Naive B cell (primary cell): ENCODE measurements at places on chromosomes 13 and 19.
A peak's percentile ranks its signal among the peaks of the same experiment; 100 is the strongest.

- H3K4me1 ChIP-seq, result peaks cover 30% of the 10 kb centered on the region
- DNase-seq, result no peak
- H3K27me3 ChIP-seq, result peaks cover 5% of the 10 kb centered on the region
- no peaks in the 10 kb centered on the region for H3K36me3 ChIP-seq
- peak overlapping the region; percentile 88 for H3K4me3 ChIP-seq
Observed at GRCh38 chr19:14165990-14166830, 29.8 kb upstream of the ASF1B start.

DNA sequence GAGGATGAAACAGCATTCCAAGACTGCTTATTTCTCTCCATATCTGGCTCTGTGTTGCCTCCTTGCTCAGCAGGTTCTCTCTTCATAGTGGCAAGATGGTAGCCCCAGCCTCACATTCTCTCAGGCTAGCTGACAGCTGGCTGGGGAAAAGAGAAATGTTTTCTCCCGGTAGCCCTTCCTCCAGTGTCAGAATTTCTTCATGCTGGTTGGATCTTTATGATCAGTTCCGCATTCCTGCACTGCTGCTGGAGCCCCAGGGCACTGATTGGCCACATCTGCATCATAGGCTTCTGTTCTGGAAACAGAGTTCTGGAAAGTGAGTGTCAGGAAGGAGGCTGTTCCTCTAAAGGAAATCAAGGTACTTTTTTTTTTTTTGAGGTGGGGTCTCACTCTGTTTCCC, 24.6 kb downstream of the POP4 start:
- H3K27ac ChIP-seq, result no peak overlapping the region
- H3K36me3 ChIP-seq, result no peaks in the 10 kb centered on the region

DNA sequence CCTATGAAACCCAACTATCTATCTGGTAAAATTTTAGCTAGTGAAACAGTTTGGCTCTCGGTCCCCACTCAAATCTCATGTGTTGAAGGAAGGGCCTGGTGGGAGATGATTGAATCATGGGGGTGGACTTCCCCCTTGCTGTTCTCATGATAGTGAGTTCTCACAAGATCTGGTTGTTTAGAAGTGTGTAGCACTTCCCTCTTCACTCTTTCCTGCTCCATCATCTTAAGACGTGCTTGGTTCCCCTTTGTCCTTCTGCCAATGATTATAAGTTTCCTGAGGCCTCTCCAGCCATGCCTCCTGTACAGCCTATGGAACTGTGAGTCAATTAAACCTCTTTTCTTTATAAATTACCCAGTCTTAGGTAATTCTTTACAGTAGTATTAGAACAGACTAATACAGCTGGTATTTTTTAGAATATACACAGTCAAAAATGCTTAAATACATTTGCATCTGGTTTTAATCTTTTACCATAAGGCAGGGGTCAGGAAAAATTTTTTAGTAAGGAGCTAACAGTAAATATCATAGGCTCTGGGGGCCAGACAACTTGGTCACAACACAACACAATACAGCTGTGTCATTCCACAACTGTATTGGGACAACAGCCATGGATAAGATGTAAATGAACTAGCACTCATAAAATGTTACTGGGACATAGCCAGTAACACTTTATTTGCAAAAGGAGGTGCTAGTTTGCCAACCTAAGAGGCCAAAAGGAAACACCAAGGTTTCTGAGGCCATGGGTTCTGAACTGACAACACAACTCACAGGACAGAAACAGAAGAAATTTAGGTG, 24.3 kb downstream of the DZIP1 start:
- no peak for DNase-seq
- H3K36me3 ChIP-seq, result no peaks in the 10 kb centered on the region
- H3K27ac ChIP-seq, result no peak overlapping the region
- H3K4me3 ChIP-seq, result no peak overlapping the region
- peaks cover 22% of the 10 kb centered on the region for H3K27me3 ChIP-seq

DNA sequence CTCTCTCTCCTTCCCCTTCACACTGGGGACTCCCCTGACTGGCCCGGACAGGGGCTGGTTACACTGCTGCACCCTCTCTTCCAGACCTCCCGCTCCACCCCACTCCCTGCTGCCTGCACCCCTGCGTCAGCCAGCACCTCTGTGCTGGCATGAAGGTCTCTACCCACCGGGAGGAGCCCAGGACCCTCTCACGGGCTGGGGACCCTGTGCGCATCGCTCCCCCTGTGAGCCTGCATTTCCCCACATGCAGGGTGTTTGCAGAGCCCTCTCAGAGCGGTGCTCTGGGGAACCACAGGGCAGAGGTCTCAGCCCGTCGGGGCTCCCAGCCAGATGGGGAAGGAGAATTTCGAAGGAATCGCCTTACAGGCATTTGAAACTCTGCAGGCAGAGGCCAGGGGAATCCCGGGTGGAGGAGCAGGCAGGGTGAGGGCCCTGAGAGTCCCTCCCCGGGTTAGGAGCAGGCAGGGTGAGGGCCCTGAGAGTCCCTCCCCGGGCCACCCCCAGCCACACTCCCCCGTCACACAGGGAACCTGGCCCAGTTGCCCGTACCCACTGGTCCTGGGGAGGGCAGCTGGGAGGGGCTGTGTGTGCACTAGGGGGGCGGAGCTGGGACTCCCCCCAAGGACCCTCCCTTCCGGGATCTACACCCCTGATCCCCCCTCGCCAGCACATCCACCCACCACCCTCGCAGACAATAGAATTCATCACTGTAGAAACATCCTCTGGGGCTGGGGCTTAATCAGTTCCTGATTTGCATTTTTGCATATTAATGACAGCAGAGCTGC, 16.3 kb upstream of the TCF3 start:
- H3K4me3 ChIP-seq, result peak overlapping the region; percentile 79
- no peaks in the 10 kb centered on the region for H3K36me3 ChIP-seq
- peaks cover 44% of the 10 kb centered on the region for H3K4me1 ChIP-seq
- peaks cover 7% of the 10 kb centered on the region for H3K27me3 ChIP-seq
- H3K27ac ChIP-seq, result peak overlapping the region; percentile 88

DNA sequence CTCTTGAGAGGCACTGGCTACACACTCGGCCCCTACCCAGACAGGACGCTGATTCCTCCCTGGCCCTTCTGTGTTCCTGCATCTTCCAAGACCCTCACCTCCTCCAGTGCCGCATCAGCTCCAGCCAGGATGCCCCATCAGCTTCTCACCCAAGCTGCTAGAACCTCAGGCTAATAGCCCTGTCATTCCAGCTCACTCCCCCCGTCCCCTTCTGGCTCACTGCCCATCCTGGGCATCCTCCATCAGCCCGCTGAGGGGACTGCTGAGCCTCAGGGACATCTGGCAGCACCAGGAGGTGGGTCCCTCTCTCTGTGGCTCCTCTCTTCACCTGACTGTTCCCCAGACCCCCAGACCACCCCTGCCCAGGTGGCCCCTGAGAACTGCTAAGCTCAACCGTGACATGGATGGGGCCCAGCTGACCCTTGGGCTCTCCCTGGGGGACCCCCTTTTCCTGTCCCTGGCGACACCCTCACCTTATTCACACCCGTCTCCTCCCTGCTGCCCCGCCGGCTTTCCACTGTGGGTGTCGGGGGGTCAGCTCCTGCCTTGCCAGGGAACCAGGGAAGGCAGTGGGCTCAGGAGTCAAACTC, 4.8 kb downstream of the FFAR3 start:
- H3K4me1 ChIP-seq, result no peaks in the 10 kb centered on the region
- H3K27ac ChIP-seq, result no peak overlapping the region
- DNase-seq, result no peak
- peaks cover 43% of the 10 kb centered on the region for H3K27me3 ChIP-seq

DNA sequence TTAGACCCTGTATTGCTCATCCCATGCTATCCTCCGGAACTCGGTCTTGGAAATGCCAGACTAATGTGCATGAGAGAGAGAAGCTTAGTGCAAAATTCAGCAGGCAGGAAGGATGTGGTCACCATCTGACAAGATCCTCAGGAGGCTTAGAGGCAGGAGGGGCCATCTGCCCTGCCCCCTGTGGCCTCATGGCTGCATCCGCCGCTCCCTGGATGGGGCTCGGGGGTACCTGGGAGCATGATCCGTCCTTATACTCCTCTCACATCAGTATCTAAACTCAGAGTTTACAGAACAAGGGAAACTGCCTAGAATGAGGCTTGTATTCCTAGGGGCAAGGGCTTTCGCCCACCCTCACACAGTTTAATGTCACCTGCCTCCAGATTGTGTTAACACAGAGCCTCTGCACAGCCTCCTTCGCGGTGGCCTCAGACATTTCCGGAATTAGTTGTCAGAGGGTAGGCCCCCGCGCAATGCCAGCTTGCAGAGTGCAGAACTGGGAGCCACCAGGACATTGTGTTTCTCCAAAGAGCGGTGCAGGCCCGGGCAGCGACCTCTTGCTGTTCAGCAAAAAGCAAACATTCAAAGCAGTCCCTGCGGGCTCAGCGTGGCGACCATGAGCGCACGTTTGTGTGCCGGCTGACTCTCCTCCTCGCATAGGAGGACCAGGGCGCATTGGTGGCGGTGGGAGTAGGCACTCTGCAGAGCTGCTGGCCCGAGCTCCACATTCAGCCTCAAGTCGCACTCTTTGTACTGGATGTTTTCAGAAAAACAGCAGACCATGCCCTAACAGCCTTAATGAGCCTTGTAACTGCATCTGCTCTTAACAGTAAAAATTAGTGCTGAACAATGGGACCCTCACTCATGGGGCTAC, 39.1 kb downstream of the GPR12 start:
- H3K4me1 ChIP-seq, result peaks cover 10% of the 10 kb centered on the region
- H3K27ac ChIP-seq, result no peak overlapping the region
- DNase-seq, result no peak

DNA sequence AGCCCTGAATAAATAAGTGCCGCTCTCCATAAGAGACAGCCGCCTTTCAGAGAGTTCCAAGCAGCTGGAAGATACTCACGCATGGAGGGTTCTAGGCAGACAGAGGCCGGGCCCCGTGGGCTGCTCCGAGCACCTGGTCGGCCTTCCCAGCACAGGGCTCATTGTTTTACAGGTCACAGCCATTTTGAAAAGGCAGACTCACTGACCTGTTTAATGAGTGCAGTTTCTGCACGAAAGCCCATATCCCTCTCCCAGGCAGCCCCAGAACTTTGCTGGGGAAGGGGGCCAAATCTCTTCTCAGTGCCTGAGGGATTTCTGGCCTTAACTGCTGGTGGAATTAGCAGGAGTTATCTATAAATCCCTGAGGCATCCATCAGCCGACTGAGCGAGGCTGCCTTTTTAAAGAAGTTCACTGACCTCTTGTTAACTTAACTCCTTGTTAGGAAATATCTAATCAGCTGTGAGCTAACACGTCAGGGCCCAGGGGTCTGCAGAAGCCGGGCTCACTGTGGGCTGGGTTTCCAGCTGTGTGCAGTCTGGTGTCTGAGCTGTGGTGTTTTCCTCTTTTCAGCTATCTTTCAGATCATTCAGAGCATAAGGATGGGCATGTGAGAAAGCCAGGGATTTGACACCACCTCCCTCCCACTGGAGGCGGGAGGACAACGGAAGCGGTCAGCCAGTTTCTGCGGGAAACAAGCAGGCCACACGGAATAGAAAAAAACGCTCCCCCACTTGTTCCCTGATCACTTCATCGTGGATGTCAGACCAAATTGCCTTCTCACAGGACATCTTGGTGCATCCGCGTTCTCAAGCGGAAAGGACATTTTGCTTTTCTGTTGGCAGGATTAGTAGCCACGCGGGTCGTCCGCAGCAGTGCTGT, 23.3 kb downstream of the SERP2 start:
- H3K4me1 ChIP-seq, result no peaks in the 10 kb centered on the region
- no peak for DNase-seq
- H3K4me3 ChIP-seq, result no peak overlapping the region
- no peaks in the 10 kb centered on the region for H3K36me3 ChIP-seq
- no peaks in the 10 kb centered on the region for H3K27me3 ChIP-seq

GRCh38 chr19:36265856-36266374, 51.0 kb downstream of the ZNF146 start:
- no peaks in the 10 kb centered on the region for H3K4me1 ChIP-seq
- H3K4me3 ChIP-seq, result no peak overlapping the region
- H3K36me3 ChIP-seq, result peaks cover 9% of the 10 kb centered on the region
- no peak overlapping the region for H3K27ac ChIP-seq
- H3K27me3 ChIP-seq, result no peaks in the 10 kb centered on the region

DNA sequence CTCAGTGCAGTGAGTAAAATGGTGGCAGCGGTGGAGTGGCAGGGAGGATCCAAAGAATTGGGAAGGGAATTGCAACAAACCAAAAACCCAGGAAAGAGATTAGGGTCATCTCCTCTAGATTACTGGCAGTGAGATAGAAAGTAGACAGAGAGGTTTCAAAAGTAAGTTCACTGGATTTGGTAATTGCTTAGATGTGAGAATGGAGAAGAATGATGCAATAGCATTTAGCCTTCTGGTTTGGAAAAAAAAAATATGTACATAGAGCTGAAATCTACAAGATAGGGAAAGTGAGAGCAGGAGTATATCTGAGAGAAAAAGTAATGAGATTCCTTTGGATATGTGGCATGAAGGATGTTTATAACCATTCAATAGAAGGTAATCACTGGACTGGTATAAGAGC, 482.6 kb upstream of the GPC6 start:
- no peaks in the 10 kb centered on the region for H3K36me3 ChIP-seq
- H3K4me3 ChIP-seq, result no peak overlapping the region
- no peak overlapping the region for H3K27ac ChIP-seq
- no peaks in the 10 kb centered on the region for H3K27me3 ChIP-seq
- DNase-seq, result no peak
- H3K4me1 ChIP-seq, result no peaks in the 10 kb centered on the region

- DNase-seq, result no peak
- H3K36me3 ChIP-seq, result no peaks in the 10 kb centered on the region
- H3K4me1 ChIP-seq, result no peaks in the 10 kb centered on the region
- H3K4me3 ChIP-seq, result no peak overlapping the region
Observed at GRCh38 chr13:74243637-74244526, 109.7 kb upstream of the KLF12 start.

DNA sequence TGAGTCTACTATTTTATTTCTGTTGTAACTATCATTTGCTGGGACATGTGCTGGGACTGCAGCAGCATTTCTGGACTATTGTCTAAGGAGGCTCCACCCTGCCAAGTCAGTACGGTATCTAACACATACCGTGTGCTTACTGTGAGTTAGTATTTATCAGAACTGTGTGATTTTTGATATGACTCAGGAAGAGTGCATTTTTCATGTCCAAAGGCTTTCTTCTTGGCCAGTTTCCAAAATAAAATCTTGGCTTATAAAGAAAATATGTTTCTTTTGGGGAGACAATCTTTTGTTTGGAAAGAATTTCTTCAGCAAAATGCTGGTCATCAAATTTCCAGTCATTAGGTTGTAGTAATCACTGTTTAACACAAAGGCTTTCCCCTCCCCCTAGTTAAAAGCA, 11.6 kb downstream of the PARP4 start:
- H3K27me3 ChIP-seq, result no peaks in the 10 kb centered on the region
- DNase-seq, result no peak
- H3K4me3 ChIP-seq, result no peak overlapping the region
- H3K4me1 ChIP-seq, result peaks cover 13% of the 10 kb centered on the region

DNA sequence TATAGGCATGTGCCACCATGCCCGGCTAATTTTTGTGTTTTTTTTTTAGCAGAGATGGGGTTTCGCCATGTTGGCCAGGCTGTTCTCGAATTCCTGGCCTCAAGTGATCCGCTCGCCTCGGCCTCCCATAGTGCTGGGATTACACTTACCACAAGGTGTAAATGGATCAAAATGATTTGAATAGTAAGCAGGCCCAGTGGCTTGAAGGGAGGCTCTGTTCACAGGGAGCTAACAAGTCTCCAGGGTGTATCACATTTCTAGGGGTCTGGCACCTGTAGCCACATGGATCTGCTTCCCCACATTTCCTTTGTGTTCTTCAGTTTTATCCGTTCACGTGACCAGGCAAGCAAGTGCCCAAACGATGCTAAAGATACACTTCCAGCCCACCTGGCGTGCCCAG, 13.5 kb upstream of the CNFN start:
- H3K4me3 ChIP-seq, result no peak overlapping the region
- no peak overlapping the region for H3K27ac ChIP-seq
- H3K27me3 ChIP-seq, result no peaks in the 10 kb centered on the region
- H3K4me1 ChIP-seq, result peaks cover 50% of the 10 kb centered on the region
- no peak for DNase-seq
